Large intestine (tissue), 12 donors: ENCODE measurements at places on chromosomes 6 and 20.

GRCh38 chr6:96022225-96022624 lies 6.5 kb downstream of the FUT9 start:
- no peak for DNase-seq

DNA sequence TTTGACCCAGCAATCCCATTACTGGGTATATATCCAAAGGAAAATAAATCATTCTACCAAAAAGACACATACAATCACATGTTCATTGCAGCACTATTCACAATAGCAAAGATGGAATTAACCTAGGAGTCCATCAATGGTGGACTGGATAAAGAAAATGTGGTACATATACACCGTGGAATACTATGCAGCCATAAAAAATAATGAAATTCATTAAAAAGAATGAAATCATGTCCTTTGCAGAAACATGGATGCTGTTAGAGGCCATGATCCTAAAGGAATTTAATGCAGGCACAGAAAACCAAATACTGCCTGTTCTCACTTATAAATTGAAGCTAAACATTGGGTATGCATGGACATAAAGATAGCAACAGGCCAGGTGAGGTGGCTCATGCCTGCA lies 61.9 kb upstream of the BMP6 start:
- DNase-seq = no peak

- peak; percentile 54 for DNase-seq
Observed at GRCh38 chr6:31819871-31820299, 4.5 kb downstream of the HSPA1A start.

DNA sequence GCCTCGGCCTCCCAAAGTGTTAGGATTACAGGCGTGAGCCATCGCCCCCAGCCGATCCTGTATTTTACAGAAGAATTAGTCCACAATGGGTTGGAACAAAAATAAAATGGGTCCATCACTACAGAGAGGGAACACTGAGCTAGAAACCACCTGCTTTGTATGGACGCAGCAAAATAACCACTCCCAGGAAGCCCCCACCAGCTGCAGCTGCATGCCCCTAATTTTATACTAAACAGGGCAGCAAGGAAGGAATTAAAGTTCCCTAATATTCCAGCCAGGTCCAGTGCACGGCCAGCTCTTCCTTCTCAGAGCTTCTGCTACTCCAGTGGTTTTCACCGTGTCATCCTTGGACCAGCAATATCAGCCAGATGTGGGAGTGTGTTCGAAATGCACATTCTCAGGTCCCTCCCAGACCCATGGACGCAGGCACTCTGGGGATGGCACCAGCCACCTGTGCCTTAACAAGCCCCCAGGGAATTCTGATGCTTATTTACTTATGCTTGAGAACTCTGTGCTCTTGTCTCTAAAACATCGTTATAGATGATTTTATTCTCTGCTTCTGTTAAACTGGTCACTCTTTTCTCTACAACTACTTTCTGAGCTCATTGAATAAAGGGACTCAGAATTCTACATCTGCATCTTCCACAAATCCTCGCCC lies 189.5 kb upstream of the SLC24A3 start:
- no peak for DNase-seq

- DNase-seq = no peak
Observed at GRCh38 chr6:132020138-132020581, 69.0 kb upstream of the CCN2 start.

DNA sequence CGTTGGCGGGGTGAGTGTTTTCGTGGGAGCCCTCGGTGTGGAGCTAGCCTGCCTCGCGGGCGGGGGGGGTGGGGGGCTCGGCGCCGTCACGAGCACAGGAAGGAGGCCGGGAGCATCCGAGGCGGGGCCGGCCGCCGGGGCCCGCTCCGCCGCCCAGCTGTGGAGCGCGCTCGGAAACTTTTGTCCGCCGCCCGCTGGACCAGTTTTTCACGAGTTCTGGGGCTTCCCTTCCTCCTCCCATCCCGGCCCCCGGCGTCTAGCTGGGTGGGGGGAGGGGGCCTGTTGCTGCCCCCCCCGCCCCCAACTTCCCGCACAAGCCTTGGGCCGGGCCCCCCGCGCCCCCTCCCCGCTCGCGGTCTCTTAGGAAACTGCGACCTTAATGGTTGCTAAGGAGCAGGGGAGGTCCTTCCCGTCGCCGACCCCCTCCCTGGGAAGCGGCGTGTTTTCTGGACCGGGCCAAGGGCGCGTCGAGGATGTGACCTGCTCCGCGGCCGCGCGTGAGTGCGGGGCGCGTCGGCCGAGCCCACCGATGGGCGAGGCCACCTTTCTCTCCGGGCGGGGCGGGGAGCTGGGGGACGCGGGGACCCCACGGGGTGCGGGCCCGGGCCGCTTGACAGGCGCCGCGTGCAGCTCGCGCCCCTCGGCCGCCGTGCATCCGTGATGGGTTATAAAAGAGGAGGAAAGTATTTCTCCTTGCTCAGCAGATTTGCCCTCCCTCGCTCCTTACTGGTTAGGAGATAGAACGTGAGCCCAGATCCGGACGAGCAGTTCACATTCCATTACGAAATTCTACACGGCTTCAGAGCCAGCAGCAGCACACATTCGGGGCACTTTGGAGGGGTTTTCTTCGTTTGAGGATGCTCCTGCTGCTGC lies 1.4 kb downstream of the RREB1 start:
- peak; percentile 69 for DNase-seq

DNA sequence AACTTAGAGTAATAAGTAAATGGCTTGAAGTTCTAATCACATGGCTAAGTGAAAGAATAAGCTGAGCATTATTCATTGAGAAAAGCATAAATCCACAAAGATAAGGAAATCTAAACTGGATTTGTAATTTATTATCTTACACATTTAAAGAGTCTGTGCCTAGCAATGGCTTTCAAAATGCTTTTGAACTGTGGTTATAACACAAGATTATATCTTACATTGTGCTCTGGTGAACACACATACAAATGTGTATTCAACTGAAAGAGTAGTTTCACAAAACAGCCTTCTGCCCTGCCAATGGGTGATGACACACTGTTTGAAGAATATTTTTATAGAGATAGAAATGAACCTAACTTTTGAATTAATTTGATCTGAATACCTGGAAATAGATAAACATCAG lies 83.3 kb downstream of the AFDN start:
- DNase-seq = no peak

DNA sequence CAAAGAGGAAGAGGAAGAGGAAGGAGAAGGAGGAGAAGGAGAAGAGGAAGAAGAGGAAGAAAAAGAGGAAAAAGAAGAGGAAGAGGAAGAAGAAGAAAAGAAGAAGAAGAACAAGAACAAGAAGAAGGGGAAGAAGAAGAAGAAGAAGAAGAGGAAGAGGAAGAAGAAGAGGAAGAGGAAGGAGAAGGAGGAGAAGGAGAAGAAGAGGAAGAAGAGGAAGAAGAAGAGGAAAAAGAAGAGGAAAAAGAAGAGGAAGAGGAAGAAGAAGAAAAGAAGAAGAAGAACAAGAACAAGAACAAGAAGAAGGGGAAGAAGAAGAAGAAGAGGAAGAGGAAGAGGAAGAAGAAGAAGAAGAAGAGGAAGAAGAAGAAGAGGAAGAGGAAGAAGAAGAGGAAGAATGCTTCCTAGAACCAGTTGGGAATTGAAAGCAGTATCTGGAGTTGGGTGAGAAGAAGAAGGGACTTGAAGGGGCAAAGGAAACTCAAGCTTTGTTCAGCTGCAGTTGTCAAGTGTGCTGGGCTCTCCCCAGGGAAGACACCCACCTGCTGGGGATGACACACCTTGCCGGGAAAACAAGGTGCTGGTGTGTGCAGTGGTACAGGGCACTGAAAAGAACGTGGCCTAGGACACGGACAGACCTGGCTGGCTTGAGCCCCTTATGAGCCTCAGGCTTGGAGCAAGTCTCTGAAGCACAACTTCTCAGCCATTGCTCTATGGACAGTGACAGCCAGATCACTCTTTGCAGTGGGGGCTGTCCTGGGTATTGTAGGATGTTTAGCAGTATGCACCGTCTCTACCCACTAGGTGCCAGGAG lies 30.1 kb upstream of the ARFGEF2 start:
- no peak for DNase-seq

GRCh38 chr6:154513601-154514320 lies 3.3 kb upstream of the CNKSR3 start:
- DNase-seq = no peak

DNA sequence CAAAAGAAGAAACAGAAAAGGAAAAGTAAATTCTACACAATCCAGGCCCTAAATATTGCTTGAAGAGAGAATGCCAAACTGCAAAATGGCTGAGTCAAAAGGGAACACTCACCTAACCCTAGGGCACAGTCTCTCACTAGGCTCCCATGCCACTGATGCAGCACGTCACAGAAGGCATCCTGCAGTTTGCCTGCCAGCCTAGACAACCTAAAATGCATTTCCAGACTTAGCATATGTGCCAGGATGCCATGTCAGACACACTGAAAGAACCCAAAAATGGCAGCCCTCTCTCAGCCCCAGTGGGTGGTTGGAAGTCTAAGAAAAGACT lies 10.6 kb upstream of the SIRPD start:
- no peak for DNase-seq

DNA sequence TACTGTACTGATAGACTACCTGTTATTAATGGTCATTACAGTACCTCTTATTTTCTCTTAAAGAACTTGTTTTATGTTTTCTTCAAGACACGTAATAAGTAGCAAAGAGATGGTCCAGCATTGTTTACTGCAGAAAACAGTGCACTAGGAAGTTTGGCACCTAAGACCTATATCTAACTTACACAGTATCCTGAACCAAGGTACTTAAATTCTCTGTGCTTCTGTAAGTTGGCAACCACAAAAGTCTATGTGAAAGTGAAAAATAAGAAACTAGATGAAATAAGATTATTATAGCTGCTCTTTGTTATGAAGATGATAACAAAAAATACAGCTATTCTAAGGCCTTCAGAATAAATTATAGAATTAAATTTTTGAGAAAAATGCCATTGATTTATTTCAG lies 411.7 kb upstream of the SOX4 start:
- no peak for DNase-seq
